ENCODE measurements at places on chromosomes 2 and 18. TPM values are rescaled to one million over a fixed set of nuclear protein-coding genes. Genes with fewer than 3 reads are reported as not detected.

Gene EIF5B
- total RNA-seq: 51.0 TPM

Gene PRSS56
- total RNA-seq: not detected

Gene PMAIP1
- 0.99 TPM for total RNA-seq

Gene TMEM247
- total RNA-seq: not detected

Gene LYPD1
- 5.4 TPM for total RNA-seq

Gene RESP18
- total RNA-seq: not detected

Gene GREB1L
- total RNA-seq: 16.0 TPM

Gene SKOR2
- total RNA-seq: not detected

Gene GBX2
- total RNA-seq: not detected

Gene HOXD9
- total RNA-seq: 2.2 TPM

Gene GPAT2
- total RNA-seq: 8.4 TPM

Gene POTEC
- total RNA-seq: not detected

DNA sequence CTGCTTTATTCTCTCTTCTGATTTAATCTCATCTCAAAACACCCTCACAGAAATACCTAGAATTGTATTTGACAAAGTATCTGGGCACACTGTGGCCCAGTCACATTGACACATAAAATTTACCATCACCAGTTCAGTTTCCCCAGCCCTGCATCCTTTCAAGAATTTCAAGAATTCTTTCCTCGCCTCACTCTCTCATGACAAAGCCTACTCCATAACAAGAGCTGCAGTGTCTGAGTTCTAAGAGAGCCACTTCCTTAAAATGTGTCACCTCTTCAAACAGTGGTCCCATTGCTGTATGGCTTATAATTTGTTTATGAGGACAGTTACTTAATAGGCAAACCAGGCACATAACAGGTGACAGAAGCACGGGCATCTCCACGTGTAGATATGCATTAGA is 90.9 kb upstream of the STK39 start:
- H3K4me1 ChIP-seq: no peaks in the 10 kb centered on the region
- no peaks in the 10 kb centered on the region for H3K27me3 ChIP-seq
- peak; percentile 42 for DNase-seq
- H3K36me3 ChIP-seq: no peaks in the 10 kb centered on the region
- no peak overlapping the region for H3K27ac ChIP-seq

DNA sequence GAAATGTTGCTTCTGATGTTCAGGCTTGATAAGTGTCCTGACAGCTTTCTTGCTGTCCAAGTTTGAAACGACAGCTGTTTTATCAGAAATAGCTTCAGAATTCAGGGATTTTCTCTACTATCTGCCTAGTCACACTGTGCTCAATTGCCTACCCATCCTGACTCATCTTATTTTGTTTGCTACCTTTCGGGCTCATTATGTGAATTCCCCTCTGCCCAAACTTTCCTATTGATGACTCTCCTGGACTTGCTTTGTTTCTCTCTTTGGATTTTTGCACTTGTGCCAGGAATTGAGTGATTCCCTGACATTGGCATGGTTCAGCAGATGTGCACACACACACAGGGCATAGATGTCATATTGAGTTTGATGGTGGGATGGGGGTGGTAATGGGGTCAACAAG is 1052.6 kb upstream of the PIK3C3 start:
- H3K27ac ChIP-seq: no peak overlapping the region
- H3K27me3 ChIP-seq: no peaks in the 10 kb centered on the region
- no peaks in the 10 kb centered on the region for H3K36me3 ChIP-seq
- no peaks in the 10 kb centered on the region for H3K4me1 ChIP-seq

DNA sequence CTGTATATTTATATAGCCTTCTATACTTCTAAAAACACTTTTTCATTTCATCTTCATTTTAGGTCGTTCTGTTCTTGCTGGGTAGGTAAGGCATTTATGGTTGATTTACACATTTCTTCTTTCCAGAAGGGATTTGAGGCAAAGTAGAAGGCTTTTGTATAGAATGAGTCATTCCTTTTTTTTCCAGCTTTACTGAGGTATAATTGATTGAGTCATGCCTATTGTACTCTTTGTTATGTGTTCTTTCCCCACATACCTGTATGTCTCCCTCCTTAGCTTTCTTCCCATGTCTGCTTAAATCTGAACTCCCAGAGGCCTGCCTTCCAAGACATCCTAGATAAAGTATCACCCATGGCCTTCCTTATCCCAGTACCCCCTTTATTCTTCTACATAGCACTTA is 4.8 kb upstream of the CDC42EP3 start:
- H3K27me3 ChIP-seq: no peaks in the 10 kb centered on the region
- no peak overlapping the region for H3K4me3 ChIP-seq
- no peak for DNase-seq

DNA sequence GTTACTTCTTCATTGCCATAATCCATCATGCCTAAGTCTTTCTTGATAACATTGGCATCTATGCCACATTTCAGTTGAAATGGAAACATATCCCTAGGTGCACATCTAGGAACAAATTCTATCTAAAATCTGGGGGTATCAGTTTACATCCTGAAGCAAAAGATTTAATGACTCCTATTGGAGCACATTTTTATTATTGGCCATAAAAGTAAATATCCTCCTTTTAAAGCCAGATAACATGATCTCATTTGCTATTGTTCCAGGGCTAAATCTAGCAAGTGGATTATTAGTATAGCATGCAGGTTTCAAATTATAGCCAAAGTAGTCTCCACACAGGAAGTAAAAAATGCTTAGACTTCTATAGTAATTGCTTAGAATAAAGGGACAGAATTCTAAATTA is 193.2 kb downstream of the CDH2 start:
- DNase-seq: no peak
- H3K27ac ChIP-seq: no peak overlapping the region
- H3K27me3 ChIP-seq: no peaks in the 10 kb centered on the region
- no peak overlapping the region for H3K4me3 ChIP-seq
- H3K36me3 ChIP-seq: no peaks in the 10 kb centered on the region

- H3K36me3 ChIP-seq: no peaks in the 10 kb centered on the region
- H3K4me3 ChIP-seq: no peak overlapping the region
- H3K4me1 ChIP-seq: no peaks in the 10 kb centered on the region
- no peak overlapping the region for H3K27ac ChIP-seq
- DNase-seq: no peak
Measured at GRCh38 chr2:8049851-8050571, 631.8 kb upstream of the ID2 start.

- no peaks in the 10 kb centered on the region for H3K27me3 ChIP-seq
- H3K4me1 ChIP-seq: no peaks in the 10 kb centered on the region
- H3K27ac ChIP-seq: no peak overlapping the region
- H3K4me3 ChIP-seq: no peak overlapping the region
Measured at GRCh38 chr2:7394195-7394594, 477.0 kb downstream of the RNF144A start.

DNA sequence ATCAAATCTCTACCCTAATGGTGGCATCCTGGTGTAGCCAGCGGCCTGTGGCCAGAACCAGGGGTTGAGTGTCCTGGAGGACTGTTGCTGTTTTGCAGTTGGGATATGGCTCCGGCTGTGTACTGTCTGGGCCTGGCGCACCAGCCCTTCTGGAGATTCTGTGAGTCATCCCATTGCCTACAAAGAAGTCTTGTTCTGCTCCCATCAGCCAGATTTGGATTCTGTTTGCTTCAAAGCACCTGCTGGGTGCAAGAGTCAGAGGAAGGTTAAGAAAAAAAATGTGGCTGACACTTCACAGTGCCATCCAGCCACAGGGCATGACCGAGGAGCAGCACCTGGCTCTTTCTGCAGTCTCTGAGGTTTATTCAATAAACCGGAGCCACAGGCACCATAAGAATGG is 41.0 kb upstream of the ASAP2 start:
- H3K4me1 ChIP-seq: no peaks in the 10 kb centered on the region
- no peak overlapping the region for H3K4me3 ChIP-seq
- H3K36me3 ChIP-seq: no peaks in the 10 kb centered on the region
- no peaks in the 10 kb centered on the region for H3K27me3 ChIP-seq
- H3K27ac ChIP-seq: peak overlapping the region; percentile 49

DNA sequence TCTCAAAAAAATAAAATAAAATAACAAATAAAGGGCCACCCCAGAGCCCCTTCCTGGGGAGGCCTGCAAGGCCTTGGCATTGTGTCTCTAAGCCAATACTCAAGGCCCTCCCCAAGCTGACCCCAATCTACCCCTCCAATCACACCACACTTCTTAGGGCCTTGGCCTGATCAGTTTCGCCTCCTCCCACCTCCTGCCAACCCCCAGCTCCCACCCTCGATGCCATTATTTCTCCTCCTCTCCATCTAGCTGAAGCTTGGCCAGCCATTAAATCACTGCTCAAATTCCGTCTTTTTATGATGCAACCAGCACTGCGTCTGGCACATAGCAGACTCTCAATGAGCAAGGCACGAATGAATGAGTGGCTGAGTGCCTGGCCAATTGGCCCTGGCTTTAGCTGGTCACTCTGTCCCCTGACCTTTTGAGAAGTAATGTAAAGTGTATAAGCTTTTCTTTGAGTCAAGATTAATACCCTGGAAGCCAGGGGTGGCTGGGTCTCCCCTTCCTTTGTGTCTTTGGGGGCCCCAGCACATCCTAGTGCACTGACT is 55.9 kb downstream of the SMAD7 start:
- no peak overlapping the region for H3K27ac ChIP-seq
- no peaks in the 10 kb centered on the region for H3K27me3 ChIP-seq
- H3K4me1 ChIP-seq: peaks cover 19% of the 10 kb centered on the region
- no peak overlapping the region for H3K4me3 ChIP-seq
- H3K36me3 ChIP-seq: no peaks in the 10 kb centered on the region

- peaks cover 32% of the 10 kb centered on the region for H3K36me3 ChIP-seq
- H3K4me3 ChIP-seq: no peak overlapping the region
- no peaks in the 10 kb centered on the region for H3K27me3 ChIP-seq
- peak overlapping the region; percentile 72 for H3K27ac ChIP-seq
Measured at GRCh38 chr18:46260879-46261143, 156.6 kb downstream of the HAUS1 start.

DNA sequence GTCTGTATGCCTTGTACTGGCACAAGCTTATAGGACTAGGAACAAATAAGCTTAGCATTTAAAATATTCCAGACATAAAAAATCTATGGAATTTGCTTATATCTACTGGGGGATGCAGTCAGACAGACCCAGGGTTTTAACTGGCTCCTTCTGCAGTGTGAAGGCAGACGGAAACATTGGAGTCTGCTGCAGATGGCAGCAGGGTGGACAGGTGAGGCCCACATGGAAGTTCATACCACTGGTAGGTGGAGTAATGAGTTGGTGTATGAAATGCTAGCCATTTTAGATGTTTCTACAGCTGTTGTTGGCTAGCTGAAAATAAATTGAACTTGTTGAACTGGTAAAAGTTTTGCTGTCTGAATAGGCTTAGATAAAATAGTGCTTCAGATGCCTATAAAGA is 17.7 kb downstream of the SPTBN1 start:
- H3K36me3 ChIP-seq: no peaks in the 10 kb centered on the region
- peak overlapping the region; percentile 42 for H3K27ac ChIP-seq
- peaks cover 100% of the 10 kb centered on the region for H3K4me1 ChIP-seq
- no peak for DNase-seq

GRCh38 chr2:195037045-195037444 is 620.0 kb upstream of the SLC39A10 start:
- no peaks in the 10 kb centered on the region for H3K36me3 ChIP-seq
- H3K4me1 ChIP-seq: no peaks in the 10 kb centered on the region
- no peak for DNase-seq
- no peak overlapping the region for H3K4me3 ChIP-seq
- no peak overlapping the region for H3K27ac ChIP-seq

GRCh38 chr2:225122007-225122406 is 79.7 kb upstream of the DOCK10 start:
- no peak overlapping the region for H3K4me3 ChIP-seq
- no peaks in the 10 kb centered on the region for H3K4me1 ChIP-seq
- H3K27me3 ChIP-seq: no peaks in the 10 kb centered on the region
- H3K27ac ChIP-seq: no peak overlapping the region
- no peak for DNase-seq
- no peaks in the 10 kb centered on the region for H3K36me3 ChIP-seq

- H3K36me3 ChIP-seq: no peaks in the 10 kb centered on the region
- no peak overlapping the region for H3K4me3 ChIP-seq
- no peak overlapping the region for H3K27ac ChIP-seq
- peaks cover 16% of the 10 kb centered on the region for H3K4me1 ChIP-seq
- H3K27me3 ChIP-seq: no peaks in the 10 kb centered on the region
Measured at GRCh38 chr18:5298156-5298852, 2.8 kb upstream of the ZBTB14 start.

GRCh38 chr2:212831671-212832199 is 293.1 kb upstream of the ERBB4 start:
- DNase-seq: no peak
- H3K4me1 ChIP-seq: no peaks in the 10 kb centered on the region
- H3K27me3 ChIP-seq: peaks cover 8% of the 10 kb centered on the region

DNA sequence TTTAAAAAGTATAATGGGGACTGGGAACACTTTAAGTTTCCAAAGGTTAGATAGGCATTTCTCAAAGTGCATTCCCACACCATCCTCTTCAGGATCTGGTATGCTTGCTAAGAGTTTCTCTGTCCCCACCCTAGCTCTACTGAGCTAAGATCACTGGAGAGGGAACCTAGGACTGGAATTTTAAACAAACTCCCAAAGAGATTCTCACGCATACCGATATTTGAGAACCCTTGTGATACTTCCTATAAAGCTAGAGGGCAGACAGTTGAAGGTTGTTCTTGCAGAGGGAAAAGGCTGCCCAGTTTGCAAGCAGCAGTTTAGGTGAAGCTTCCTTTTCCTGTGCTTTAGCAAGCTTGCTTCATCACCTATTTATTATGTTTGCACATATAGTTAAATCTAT is 3.6 kb downstream of the CNRIP1 start:
- DNase-seq: no peak
- no peak overlapping the region for H3K4me3 ChIP-seq
- peaks cover 36% of the 10 kb centered on the region for H3K4me1 ChIP-seq
- peaks cover 29% of the 10 kb centered on the region for H3K36me3 ChIP-seq

GRCh38 chr2:230824406-230824978 is 40.2 kb upstream of the ITM2C start:
- DNase-seq: no peak
- peak overlapping the region; percentile 55 for H3K4me3 ChIP-seq
- H3K36me3 ChIP-seq: peaks cover 1% of the 10 kb centered on the region
- no peak overlapping the region for H3K27ac ChIP-seq
- H3K27me3 ChIP-seq: peaks cover 13% of the 10 kb centered on the region

DNA sequence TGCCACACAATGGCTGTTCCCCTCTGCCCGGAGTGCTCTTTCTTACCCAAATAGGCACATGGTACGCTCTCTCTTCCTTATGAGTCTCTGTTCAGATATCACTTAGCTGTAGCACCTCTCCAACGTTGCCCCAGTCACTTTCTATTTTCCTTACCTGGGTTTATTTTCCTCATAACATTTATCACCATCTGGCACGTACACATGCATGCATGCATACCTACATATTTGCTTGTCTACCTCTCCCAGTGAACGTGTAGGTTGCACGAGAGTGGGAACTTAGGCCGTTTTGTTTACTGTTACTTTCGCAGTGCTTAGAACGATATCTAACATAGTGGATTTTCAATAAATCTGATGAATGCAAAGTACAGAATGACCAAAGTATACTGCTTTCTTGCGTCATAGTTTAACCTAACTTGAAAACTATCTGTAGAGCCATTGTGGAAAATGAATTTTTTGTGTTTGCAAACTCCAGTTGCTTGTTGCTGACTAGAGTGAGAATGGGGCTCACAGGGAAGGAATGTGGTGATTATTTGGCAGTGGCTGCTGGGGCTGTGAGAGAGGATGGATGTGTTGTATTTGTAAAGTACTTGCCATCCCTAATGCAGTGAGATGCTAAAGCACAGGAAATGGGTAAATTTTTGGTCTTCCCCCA is 47.1 kb downstream of the ACSL3 start:
- peaks cover 11% of the 10 kb centered on the region for H3K36me3 ChIP-seq
- H3K27ac ChIP-seq: no peak overlapping the region
- no peak for DNase-seq
- H3K4me1 ChIP-seq: peaks cover 73% of the 10 kb centered on the region

- no peak overlapping the region for H3K27ac ChIP-seq
- no peaks in the 10 kb centered on the region for H3K36me3 ChIP-seq
- no peak for DNase-seq
- no peak overlapping the region for H3K4me3 ChIP-seq
- no peaks in the 10 kb centered on the region for H3K27me3 ChIP-seq
Measured at GRCh38 chr2:80028584-80028983, 276.0 kb downstream of the LRRTM1 start.
